ENCODE measurements at places on chromosomes 5 and 9. TPM values are rescaled to one million over a fixed set of nuclear protein-coding genes. Genes with fewer than 3 reads are reported as not detected.

GRCh38 chr5:117327511-117327910 is 752.9 kb upstream of the SEMA6A start:
- no peak for DNase-seq

DNA sequence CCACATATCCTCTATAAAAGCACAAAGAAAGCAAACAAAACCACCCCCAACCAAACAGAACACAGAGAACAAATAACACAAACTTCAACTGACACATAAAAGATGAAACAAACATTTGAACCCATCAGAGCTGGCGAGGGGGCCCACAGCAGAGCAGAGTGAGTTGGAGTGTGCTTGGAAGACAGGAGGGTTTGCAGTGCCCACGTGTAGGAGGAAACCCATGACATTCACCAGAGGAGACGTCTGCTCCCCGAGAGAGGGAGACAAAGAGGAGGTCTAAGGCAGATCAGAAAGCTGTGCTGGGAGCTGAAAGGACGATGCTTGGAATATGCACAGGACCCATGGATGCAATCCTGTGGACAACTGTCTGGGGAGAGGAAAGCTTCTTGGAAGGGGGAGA is 27.0 kb downstream of the MRPL36 start:
- no peak for DNase-seq

The IFNA13 gene
- total RNA-seq = not detected

The SMC2 gene
- 21.4 TPM for total RNA-seq

DNA sequence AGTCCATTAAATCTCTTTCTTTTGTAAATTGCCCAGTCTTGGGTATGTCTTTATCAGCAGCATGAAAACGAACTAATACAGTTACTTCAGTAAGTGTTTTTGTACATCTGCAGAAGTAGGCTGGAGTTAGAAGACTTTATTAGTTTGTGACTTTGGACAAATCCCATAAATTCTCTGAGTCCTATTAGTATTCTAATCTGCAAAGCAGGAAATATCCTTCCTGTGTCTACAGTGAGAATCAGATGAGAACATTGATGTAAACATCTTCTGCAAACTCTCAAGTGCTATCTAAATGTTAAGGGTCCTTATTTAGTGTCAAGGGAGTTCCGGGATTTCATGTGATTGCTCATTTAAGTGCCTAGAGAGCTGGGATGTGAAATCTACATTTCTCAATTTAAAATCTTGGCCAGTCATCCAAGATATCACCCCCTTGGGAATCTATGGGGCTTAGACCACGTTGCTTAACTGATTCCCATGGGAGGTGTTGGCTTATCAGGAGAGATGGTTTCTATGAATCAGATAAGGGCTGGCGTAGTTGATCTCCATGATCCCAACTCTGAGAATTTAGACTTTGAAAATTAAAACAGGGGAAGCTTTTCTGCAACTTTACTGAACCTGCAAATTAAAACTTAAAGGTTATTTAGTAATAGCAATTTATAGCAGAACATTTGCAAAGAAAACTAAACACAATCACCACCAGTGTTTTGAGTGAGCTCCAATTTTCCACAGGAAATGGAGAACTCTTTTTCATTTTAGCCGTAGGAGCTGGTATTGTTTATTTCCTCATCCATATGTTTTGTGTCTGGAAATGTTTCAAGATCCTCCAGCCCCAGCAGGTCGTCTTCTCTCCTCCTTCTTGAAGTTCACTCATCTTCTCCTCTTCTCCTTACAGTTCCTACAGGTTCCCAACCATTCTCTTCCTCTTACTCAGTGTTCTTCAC is 241.6 kb upstream of the CD180 start:
- DNase-seq = no peak

GRCh38 chr9:95493402-95493801 is 23.4 kb downstream of the PTCH1 start:
- DNase-seq = no peak

The PCDHGA4 gene
- 10.9 TPM for total RNA-seq

DNA sequence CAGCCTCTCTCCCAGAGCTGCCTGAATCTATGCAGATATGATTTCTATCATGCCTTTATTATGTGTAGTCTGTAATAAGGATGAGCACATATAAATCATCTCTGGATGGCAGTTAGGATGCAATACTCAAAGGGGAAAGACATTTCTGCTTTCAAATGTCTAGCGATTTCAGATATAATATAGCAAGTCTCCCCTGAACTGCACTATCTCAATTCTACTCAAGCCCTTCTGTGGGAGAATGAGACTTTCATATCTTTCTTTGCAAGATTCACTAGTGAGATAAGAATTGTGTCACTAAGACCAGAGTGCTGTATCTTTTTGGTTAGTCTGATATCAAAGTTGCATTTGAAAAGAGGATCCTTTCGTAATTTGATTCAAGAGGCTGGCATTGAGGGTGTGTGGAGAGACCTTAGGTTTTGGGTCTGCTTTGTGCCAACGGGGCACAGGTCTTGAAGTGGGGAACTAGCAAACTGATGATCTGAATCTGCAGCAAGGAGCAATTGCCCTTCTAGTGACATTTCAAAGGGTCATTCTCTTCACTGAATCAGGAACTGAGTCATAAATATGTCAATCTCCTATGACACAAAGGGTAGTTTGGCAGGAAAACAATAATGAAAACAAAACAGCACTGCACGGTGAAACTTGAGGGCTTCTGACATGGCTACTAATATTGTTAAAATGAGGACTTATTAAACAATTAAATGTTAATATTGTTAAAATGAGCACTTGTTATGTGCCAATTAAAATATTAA is 305.5 kb upstream of the CLINT1 start:
- no peak for DNase-seq

GRCh38 chr9:26266146-26266793 is 588.0 kb upstream of the TUSC1 start:
- no peak for DNase-seq

The PLPP7 gene
- 3.6 TPM for total RNA-seq

DNA sequence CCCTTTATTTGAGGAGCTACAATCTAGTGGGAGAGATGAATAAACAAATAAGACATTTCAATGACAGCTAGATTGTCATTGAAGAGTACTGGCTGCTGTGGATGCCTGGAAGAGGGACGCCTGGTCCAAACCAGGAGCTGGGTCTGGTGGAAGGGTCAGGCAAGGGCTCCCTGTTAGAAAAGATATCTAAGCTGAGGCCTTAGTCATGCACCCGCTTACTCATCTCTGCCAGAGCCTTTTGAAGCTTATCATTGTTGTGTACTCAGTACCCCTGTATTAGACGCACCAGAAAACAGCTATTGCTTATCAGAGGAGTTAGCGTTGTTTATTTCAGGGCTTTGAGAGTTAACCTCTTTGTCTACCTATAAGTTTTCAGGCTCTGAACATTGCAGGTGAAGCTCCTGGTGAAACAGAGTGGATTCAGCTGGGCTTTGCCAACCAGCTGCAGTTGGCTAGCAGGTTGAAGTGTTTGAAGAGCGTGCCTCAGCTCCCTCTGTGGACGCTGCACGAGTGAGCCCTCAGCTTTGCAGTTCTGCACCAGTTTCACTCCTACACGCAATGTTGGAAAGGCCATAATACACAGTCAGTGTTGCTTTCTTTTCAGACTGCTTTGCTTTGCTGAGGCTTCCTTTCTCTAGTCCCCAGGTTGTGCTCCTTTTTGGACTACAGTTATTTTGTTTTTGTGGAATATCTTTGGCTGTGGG is 5.6 kb upstream of the GPR151 start:
- no peak for DNase-seq

GRCh38 chr9:115300874-115301273 is 182.9 kb upstream of the TNC start:
- DNase-seq = no peak

The GARIN3 gene
- not detected for total RNA-seq

DNA sequence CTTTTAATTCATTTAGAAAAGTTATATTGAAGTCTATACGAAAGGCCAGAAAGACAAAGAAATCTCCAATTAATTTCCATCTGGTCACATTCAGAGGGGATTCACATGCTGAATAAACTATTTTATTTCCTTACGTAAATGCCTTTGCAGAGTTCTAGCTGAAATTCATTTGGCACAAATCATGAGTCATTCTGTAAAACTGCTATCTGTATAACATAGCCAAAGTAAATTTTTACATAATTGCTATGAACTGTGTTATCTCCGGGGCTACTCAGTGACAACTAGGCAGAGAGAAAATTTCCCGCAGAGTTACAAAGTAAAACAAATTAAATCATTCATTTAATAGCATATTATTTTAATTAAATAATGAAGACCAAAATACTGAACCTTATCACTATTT is 463.2 kb upstream of the ADAMTS16 start:
- no peak for DNase-seq

The SIT1 gene
- not detected for total RNA-seq

The PDGFRB gene
- total RNA-seq = 34.2 TPM

GRCh38 chr5:64509828-64510227 is 4.0 kb downstream of the RGS7BP start:
- no peak for DNase-seq

- no peak for DNase-seq
Measured at GRCh38 chr5:158381614-158382160, 522.7 kb upstream of the CLINT1 start.

The PCDHGA8 gene
- total RNA-seq = 4.2 TPM

GRCh38 chr5:34459908-34460307 is 196.2 kb upstream of the RAI14 start:
- DNase-seq = no peak

The C5orf58 gene
- total RNA-seq = not detected

DNA sequence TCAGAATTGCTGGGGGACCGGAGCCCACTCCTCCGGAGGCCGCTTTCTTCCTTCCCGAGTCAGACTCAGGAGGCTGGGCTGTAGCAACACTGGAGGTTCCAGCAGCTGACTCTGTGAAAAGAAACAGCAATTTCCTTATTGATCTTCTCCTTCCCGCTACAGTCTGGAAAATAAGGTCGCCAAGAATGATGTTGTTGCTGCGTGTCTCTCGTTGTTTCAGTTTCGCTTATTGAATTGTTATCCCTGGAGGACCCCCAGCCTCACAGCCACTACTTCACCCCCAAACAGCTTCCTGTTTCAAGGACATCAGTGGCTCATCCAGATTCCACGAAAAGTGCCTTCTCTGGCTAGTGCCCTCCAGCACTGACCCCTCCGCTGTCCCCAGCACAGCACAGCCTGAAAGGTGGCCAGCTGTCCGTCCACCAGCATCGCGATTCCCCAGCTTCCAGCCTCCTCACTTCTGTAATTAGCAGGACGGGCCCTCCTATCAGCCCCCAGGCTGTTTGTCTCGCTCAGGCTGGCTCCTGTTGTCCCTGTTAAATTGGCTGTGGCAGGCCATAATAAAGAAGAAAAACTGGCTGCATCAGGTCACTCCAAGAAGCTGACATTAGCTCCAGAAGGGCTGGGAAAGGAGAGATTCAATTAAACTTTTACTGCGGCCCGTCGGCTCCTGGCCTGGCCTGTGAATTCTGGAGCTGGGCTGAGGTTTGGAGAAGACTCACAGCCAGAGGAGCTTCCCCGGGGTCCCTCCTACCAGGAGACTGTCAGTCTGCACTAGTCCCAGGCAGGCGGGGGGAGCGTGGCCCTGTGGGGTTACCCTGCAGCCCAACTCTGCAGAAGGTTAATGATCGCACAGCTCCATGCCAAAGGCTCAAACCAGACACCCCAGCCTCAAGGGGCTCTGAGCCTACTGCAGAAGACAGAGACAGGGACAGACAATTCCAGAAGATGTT is 40.5 kb downstream of the OLFM1 start:
- DNase-seq = no peak

GRCh38 chr9:76213751-76214150 is 180.5 kb downstream of the RFK start:
- no peak for DNase-seq

GRCh38 chr5:99441235-99441634 is 512.4 kb upstream of the CHD1 start:
- no peak for DNase-seq

- DNase-seq = no peak
Measured at GRCh38 chr9:135419106-135419505, 60.5 kb upstream of the PPP1R26 start.

- DNase-seq = no peak
Measured at GRCh38 chr5:172028167-172028566, 21.7 kb upstream of the FBXW11 start.

- DNase-seq = peak; percentile 55
Measured at GRCh38 chr5:126508962-126509279, 85.7 kb downstream of the GRAMD2B start.

The CMBL gene
- total RNA-seq = 4.4 TPM

The NIPAL4 gene
- not detected for total RNA-seq

DNA sequence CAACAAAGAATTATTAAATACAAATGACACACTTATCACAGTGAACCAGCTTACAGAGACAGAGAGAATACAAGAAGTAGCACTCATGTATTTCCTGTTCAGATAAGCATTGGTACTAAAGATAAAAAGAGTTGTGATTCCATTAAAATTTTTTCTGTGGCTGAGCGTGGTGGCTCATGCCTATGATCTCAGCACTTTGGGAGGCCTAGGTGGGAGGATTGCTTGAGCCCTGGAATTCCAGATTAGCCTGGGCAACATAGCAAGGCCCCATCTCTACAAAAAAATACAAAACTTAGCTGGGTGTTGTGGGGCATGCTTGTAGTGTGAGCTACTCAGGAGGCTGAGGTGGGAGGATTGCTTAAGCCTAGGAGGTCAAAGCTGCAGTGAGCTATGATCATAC is 32.9 kb downstream of the FCHO2 start:
- no peak for DNase-seq

The SLC1A1 gene
- total RNA-seq = 5.2 TPM

DNA sequence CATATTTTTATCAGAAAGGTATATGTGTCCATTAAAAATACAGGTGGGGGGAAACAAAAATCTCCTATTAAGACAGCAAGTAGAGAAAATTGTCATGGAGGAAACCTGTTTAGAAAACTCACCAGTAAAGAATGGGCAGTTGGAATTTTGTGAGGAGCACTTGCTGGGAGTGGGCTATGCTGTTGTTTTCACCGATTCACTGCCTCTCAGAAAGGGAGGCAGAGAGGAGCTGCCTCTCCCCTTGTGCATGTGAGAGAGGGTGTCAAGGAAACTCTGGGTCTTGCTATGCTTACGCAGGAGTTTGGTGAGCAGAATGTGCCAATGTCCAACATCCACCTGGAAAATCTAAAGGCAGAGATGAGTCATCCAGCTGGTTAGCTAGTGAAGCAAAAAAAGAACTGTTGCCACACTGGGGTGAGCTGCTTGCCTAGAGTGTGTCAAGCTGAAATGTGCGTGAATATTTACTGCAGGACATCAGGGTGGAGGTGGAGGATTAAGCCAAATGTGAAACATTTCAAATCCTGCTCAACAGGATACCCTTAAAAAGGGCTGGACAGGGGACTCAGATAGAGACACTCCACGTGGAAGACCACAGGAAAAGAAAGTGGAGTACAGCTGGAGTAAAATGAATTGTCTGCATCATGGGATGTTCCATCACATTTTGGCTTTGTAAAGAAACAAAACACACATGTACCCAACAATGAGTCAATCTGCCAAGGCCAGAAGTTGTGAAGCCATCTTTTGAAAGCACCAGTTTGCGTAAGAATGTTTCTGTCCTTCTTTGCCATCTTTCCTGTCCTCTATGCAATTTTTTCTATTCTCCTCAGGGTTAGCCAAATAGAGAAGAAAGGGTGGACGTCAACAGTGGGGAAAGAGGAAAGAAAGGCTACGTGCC is 449.7 kb upstream of the MPDZ start:
- no peak for DNase-seq

DNA sequence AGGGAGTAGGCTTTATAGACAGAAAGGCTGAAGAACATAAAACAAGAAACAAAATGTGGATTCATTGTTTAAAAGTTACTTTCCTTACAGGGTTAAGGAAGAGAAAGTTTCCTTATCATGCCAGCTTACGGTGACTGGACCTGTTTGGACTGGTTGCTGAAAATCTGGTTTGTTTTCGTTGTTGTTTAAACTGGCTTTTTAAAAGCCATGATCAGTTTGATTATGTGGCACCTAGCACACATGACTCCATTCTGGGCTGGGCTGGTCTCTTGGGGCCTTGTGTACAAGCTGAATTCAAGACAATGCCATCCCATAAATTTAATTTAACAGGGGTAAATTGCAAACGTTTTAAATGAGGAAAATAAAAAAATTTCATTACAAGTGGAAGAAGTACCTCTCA is 18.4 kb upstream of the ZNF474 start:
- DNase-seq = no peak
